ENCODE measurements at places on chromosomes 2 and 18. TPM values are rescaled to one million over a fixed set of nuclear protein-coding genes. Genes with fewer than 3 reads are reported as not detected.

ASB18 gene
- not detected for polyA plus RNA-seq

- no peak for DNase-seq
Observed at GRCh38 chr2:231361701-231362554, 33.6 kb upstream of the B3GNT7 start.

BOLL gene
- not detected for polyA plus RNA-seq

G6PC2 gene
- polyA plus RNA-seq: not detected

SLC4A5 gene
- 0.20 TPM for polyA plus RNA-seq

GRCh38 chr2:130875935-130876334, 39.2 kb downstream of the ARHGEF4 start:
- DNase-seq: no peak

- no peak for DNase-seq
Observed at GRCh38 chr2:235928751-235929370, 239.3 kb downstream of the GBX2 start.

DNA sequence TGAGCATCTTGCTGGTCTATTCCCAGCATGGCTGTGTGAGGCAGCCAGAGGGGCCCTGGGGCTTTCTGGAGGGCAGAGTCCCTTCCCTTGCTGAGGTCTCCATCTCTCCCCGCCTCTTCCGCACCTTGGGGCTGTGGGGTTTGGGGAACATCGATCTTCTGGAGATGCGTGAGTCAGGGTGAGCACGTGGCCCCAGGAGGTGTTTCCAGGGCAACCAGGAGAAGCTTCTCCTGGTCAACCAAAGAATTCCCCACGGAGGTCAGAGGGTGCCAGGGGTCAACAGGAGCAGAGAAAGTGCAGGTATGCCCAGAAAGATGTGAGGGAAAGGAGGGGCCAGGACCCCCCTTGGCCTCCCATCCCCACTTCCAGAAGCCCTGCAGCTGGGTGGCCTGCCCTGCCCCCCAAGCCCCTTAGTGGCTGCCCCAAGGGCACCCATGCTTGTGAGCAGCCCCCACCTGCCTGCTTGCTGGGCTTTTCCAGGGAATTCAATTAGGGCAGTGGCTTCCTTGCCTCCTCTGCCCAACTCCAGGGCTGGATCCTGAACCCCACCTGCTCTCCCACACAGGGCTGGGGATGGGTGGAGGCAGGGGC, 2.8 kb upstream of the PROM2 start:
- DNase-seq: no peak

DNA sequence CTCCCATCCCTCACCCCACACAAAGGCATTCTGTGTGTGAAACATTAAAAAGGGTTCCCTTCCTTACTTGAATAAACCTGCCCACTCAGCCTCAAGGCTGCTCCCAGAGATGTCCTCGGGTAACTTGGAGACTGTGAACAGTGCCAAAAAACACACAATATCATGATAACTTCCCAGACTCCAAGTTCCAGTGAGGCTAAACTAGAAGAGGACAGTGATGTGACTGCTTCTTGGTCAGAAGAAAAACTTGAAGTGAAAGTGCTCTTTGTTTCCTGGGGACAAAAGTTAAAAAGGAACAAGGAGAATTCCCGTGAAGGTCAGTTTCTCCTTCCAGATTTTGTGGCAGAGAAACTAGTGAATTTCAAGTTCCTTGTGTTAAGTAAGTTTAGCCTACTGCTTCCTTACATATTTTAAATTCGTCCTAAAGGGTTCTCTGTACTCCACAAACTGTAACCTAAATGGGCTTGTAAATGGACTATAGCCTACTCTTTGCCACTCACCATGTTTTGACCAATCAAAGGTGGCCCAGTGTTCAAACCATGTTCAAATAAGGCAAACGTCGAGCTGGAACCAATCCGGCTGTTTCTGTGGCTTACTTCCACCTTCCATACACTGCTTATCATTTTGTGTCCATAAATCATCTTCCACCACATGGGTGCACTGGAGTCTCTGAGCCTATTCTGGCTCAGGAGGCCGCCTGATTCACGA, 20.4 kb downstream of the TPRKB start:
- DNase-seq: peak; percentile 57

- peak; percentile 64 for DNase-seq
Observed at GRCh38 chr2:225865468-225865867, 466.0 kb downstream of the NYAP2 start.

TUBB8B gene
- not detected for polyA plus RNA-seq

FKBP1B gene
- 15.1 TPM for polyA plus RNA-seq

GRCh38 chr2:135074216-135074615, 22.1 kb downstream of the RAB3GAP1 start:
- DNase-seq: no peak

ALKAL2 gene
- not detected for polyA plus RNA-seq

DNA sequence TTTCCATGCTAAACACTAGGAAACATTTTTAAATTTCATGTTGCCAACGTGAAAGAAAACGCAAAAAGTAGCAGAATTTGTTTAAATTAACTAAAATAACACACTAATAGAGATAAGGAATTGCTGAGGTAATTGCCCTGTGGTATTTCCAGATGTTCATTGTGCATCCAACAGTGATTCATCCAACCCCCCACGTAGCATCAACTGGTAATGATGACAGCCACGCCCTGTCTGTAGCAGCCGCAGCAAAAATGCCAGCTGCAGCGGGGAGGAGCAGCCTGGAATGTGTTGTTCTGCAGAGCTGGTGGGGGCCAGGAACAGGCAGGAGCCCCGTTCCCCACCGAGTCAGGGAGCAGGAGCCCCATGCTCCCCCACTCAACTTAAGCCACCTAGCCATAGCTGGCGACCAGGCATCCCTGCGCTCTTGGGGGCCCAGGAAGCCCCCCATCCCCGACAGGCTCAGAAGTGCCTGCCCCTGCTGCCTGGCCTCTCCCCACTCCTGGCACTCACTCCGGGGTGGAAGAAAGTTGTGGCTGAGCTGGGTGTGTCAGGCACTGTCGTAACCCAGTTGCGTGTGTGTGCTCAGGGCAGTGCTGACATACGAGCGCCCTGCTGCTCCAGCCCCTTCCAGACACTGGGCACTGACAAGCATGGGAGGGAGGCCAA, 695.1 kb upstream of the ACVR2A start:
- no peak for DNase-seq

DNA sequence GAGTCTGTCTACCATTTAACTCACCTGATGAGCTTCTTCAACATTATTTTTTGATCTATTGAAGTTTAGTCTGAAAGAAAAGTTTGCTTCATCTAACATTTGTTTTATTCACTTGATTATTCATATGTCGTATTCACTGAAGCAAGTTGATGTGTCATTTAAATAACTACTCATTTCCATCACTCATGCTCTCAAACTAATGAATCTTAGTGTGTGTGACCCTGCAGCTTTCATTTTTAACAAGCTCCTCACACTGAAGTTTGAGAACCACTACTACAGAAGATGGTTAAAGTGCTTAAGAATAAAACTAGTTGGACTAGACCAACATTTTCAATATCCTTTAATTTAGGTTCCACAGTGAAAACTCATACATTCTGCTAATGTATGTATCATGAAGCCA, 1.8 kb upstream of the ABI2 start:
- DNase-seq: no peak

FAHD2B gene
- 5.6 TPM for polyA plus RNA-seq

- DNase-seq: no peak
Observed at GRCh38 chr2:231590614-231591013, 2.0 kb upstream of the TEX44 start.

C2orf72 gene
- polyA plus RNA-seq: 0.24 TPM

DNA sequence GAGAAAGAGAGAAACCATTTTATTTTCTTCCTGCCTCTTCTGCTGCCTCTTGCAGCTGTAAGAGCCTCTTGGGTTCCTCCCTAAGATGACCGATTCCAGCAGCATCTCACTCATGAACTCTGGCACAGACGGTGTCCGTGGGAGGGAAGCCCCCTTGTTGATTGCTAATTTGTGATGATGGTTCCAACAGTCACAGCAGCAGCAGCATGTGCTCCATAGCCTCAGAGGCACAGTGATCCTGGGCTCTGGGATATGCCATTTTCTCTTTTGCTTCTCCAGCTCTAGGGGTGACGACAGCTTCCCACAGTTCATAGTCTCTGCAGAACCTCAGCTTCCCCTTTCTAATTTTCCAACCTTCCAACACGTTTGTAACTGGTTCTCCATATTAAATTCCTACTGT, 324.2 kb upstream of the HS6ST1 start:
- DNase-seq: no peak
